ENCODE measurements at places on chromosomes 13 and 19. TPM values are rescaled to one million over a fixed set of nuclear protein-coding genes. Genes with fewer than 3 reads are reported as not detected.

GRCh38 chr13:53189162-53189561 is 160.5 kb downstream of the OLFM4 start:
- DNase-seq, result no peak

DNA sequence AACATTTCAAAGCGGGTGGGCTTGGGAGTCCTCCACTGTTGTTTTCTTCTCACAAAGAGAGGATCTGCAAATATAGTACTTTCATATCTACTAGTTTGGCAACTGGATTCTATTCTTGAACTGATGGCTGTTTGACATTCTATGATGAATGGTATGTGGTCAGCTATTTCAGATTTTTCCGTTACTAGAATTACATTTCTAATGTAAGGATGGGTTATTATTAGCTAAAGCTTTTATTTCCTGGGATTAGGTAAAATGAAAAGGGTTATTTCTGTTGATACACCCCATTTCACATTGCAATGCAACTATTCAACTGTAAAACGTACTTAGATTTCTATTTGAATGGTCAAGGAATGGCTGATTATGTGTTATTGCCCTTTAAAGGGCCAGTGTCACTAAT is 629.7 kb downstream of the DACH1 start:
- no peak for DNase-seq

GRCh38 chr19:47499371-47499770 is 15.4 kb upstream of the KPTN start:
- no peak for DNase-seq

DNA sequence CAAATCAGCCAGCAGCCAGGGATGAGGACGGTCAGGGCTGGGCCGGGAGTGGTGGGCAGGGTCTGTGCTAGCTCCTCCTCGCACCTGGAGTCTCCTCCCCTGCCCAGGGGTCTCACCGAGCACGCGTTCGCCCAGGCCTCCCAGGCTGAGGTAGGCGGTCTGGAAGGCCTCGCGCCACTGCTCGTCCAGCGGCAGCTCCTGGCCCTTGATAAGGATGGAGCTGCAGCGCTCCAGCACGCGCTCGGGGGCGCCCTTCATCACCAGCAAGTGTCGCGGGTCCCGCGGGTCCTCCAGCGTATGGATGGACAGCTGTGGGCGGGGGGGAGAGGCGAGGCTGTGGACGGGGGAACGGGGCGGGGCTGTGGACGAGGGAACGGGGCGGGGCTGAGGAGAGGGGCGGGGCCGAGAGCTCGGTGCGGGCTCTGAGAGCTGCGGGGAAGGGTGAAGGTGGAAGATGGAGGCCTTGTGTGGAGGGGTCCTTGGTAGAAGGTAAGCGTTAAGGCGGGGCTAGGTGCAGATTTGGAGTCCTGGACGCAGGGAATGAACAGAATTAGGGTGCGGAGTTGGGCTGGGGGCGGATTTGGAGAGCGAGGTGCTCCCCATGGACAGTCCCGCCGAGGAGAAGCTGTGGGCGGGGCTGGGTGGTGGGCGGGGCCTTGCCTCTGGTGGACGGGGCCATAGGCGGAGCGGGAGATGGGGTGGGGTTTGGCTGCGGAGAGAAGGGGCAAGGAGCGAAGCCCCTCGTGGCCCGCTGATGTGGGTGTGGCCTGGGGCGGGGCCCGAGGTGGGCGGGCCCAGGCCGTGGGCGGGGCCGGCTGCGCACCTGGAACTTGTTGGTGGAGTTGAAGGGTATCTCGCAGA is 5.7 kb downstream of the ATP4A start:
- peak; percentile 36 for DNase-seq

- DNase-seq, result no peak
Observed at GRCh38 chr13:106528718-106529414, 6.6 kb downstream of the EFNB2 start.

The OR7A5 gene
- polyA plus RNA-seq, result not detected

- DNase-seq, result no peak
Observed at GRCh38 chr13:43297967-43298678, 274.7 kb downstream of the DNAJC15 start.

The PSPN gene
- polyA plus RNA-seq, result 1.5 TPM

The AXL gene
- polyA plus RNA-seq, result 30.0 TPM

The SIGLECL1 gene
- not detected for polyA plus RNA-seq

DNA sequence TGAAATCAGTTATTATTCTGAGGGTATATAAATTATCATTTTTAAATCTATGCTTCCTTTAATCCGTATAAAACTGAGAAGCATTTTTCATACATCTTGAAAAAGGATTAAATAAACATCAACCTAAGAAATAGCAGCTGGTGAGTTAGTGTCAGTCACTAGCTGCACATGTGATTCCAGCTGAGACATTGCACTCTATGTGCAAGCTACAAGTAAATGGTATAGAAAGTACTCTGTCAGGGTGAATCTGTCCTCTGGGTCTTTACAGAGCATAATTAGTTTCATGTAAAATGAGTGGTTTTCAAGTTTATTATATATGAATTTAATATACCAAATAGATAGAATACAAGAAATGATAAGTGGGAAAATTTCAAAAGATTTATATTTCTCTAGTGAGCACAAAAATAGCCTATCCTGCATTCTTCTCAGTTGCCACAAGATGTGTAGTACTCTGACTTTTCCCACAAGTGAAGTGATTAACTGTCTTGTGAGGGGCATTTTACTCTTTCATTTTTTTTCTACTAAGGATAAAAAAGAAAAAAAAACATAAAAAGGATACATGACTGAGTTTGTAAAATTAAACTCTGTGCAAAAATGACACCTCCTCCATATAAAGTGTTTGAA is 1372.1 kb downstream of the PCDH9 start:
- DNase-seq, result no peak

The PRDX2 gene
- 242 TPM for polyA plus RNA-seq

- no peak for DNase-seq
Observed at GRCh38 chr19:2588081-2588777, 112.3 kb downstream of the GADD45B start.

DNA sequence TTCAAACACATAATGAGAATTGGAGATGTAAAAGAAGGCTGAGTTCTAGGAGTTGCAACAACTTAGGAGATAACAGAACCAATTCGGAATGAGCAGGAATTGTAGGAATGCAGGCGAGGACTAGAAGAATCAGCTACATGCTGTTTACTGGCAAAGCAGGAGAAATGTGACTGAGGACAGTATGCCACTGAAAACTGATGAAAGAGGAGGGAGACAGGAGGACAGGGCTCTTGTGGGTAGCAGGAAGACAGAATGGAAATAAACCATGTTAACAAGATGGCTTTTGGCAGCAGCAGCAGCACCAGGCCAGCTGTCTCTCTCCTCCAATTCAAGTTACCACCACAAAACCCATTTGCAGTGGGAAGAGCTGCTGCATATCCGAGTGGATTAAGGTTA is 91.0 kb upstream of the SLC15A1 start:
- no peak for DNase-seq

DNA sequence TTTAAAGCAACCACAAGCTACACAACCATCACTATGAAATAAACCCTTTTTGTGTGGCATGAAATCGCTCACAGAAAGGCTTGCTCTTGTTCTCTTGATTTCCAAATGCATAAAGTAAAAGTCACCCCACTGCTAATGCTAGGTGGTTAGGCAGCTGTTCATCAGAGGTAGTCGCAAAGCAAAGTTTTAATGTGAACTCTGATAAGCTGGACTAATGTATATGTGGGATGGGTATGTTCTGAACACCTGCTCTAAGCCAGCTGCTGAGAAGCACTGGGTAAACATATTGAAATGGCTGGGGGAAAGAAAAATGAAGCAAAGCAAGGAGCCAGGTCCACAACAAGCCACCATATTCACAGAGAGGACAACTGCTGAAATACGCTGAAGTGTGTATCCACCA is 142.3 kb downstream of the KLF12 start:
- no peak for DNase-seq

- no peak for DNase-seq
Observed at GRCh38 chr13:31204592-31204991, 4.8 kb downstream of the B3GLCT start.

GRCh38 chr13:65470781-65471180 is 1759.4 kb downstream of the PCDH9 start:
- DNase-seq, result no peak

DNA sequence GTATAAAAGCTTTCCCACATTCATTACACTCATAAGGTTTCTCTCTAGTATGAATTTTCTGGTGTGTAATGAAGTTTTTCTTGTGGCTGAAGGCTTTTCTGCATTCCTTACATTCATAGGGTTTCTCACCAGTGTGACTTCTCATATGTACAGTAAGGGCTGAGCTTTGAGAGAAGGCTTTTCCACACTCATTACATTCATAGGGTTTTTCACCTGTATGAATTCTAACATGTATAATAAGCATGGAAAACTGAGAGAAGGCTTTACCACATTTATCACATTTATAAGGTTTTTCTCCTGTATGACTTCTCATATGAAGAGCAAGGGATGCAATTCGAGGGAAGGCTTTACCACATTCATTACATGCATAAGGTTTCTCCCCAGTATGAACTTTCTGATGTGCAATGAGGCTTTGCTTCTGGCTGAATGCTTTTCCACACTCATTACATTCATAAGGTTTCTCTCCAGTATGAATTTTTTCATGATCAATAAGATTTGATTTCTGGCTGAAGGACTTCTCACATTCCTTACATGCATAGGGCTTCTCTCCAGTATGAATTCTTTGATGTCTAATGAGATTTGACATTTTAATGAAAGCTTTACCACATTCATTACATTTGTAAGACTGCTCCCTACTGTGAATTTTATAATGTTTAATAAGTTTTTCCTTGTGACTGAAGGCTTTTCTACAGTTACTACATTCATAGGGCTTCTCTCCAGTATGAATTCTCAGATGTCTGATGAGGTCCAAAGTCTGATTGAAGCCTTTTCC is 42.6 kb downstream of the ZNF527 start:
- DNase-seq, result no peak

DNA sequence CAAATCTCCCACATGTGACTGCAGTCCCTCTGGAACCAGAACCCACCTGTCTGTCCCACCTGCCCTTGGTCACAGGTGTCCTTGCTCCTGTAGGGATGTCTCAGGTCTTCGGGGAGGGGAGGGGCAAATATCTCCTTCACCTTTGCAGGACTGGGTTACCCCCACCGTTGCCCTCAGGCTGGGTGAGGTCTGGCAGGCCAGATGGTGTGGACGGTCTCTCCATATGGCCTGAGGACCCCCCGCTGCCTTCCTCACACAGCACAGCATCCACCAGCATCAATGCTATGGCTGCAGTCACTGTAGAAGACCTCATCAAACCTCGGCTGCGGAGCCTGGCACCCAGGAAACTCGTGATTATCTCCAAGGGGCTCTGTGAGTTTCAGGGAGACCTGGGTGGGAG is 10.0 kb downstream of the SLC5A5 start:
- DNase-seq, result no peak

GRCh38 chr13:39038569-39039030 is 344 bp downstream of the NHLRC3 start:
- no peak for DNase-seq

GRCh38 chr19:23526302-23526701 is 131.0 kb upstream of the ZNF91 start:
- no peak for DNase-seq

DNA sequence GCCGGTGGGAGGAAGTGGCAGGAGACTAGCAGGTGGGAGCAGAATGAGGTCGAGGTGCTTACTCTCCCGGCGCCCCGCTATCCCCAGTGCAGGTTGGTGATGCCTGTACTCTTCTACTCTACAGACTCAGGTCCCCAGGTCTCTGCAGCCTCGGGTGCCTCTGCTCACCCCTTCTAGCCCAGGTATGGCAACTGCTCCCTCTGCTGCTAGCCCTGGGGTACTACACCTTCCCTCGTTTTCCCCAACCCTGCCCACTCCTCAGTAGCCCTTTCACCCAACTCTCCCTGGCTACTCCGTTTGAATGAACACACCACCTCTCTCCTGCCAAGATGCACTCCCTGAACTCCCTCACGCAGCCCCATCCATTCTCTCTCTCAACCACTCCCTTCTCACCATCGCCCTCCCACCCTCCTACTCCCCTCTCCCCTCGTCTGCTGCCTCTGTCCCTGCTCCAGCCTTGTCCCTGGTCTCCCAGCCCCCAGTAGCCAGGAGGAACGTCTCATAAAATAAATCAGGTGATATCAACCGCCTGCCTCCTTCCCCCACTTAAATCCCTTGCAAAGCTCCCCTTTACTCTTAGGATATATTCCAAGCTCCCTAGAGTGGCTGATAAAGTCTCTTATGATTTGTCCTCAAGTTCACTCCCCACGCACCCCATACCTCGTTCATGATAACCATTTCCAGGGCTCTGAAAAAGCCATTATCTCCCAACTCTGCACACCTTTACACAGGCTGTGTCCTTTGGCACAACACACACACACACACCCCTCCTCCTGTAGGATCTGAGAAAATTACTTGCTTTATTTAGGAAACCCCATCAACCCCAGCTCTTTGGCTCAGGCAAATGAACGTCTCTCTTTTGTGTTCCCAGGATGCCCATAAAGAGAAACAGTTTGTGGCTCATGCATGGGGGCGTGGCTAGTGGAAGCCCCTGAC is 8.2 kb upstream of the MEIS3 start:
- no peak for DNase-seq

DNA sequence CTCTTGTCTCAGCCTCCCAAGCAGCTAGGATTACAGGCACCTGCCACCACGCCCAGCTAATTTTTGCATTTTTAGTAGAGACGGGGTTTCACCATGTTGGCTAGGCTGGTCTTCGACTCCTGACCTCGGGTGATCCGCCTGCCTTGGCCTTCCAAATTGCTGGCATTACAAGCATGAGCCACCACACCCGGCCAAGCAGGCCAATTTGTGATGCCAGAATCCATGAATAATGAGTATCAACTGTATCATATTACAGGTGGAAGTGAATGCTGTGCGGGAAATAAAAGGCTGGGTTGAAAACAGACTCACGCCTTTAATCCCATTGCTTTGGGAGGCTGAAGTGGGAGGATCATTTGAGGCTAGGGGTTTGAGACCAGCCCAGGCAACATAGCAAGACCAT is 3.6 kb upstream of the NFILZ start:
- no peak for DNase-seq

The WDR88 gene
- 1.0 TPM for polyA plus RNA-seq

The S1PR5 gene
- polyA plus RNA-seq, result 1.7 TPM

GRCh38 chr13:41032691-41033376 is 13.7 kb upstream of the ELF1 start:
- no peak for DNase-seq

- no peak for DNase-seq
Observed at GRCh38 chr19:5534787-5535586, 32.8 kb downstream of the TINCR start.

- DNase-seq, result no peak
Observed at GRCh38 chr13:72097568-72097967, 230.6 kb upstream of the DACH1 start.

The CACTIN gene
- polyA plus RNA-seq, result 17.8 TPM

The EBPL gene
- polyA plus RNA-seq, result 52.8 TPM

DNA sequence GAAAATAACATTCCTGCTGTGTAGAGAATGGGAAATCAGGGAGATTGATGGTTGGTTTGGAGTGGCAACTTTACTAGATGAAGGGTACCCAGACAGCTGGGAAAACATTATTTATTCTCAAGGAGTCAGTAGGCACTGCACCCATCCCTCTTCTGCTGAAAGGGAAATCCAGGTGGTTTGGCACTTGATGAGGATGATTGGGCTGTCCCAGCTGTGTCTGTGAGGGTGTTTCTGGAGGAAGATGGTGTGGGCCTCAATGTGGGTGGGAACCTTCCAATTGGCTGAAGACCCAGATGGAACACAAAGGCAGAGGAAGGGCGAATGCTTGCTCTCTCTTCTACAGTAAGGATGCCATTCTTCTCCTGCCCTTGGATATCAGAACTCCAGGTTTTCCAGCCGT is 10.4 kb upstream of the SACS start:
- DNase-seq, result no peak

The PEX11G gene
- polyA plus RNA-seq, result 5.1 TPM
